ENCODE measurements at places on chromosomes 11 and 22. TPM values are rescaled to one million over a fixed set of nuclear protein-coding genes. Genes with fewer than 3 reads are reported as not detected.

Gene TTLL8
- total RNA-seq, result not detected

DNA sequence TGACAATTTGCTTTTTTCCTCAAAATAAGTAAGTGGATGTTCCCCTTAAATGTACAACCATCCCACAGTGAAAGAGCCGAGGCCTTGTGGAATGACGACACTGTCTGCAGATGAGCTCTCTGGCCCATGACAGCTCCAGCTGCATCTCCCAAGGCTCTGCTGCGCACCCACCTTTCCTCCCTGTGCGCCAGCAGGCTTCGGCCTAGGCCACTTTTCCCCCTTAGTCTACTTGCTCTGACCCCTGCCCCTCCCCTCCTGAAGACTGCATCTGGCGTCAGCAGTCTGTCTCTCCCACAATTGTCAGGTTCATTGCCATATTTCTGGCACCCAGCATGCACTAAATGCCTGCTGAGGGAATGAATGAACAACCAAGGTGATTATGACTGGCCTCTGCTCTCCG, 2.0 kb downstream of the TOP3B start:
- no peak overlapping the region for H3K4me3 ChIP-seq
- no peak overlapping the region for H3K27ac ChIP-seq
- no peaks in the 10 kb centered on the region for H3K27me3 ChIP-seq
- no peaks in the 10 kb centered on the region for H3K36me3 ChIP-seq
- no peak for DNase-seq
- no peaks in the 10 kb centered on the region for H3K4me1 ChIP-seq

DNA sequence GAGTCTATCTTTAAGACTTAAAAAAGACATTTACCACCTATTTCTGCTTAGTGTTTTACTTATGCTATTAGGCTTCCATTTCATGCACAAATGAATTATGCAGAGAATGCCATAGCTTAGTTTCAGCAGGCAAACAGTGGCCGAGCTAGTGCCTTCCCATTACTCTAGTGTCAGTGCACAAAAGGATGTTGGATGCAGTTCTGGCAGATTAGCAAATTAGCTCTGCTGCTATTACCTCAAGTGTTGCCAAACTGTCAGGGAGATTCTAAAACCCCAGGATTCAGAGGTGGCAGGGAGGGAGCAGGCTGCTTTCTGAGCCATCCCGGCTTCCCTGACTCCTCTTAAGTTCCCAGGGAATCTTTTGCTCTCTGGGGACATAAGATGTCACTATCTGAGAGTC, 209.4 kb upstream of the NCAM1 start:
- H3K4me1 ChIP-seq, result no peaks in the 10 kb centered on the region
- no peak overlapping the region for H3K4me3 ChIP-seq
- DNase-seq, result no peak
- peaks cover 58% of the 10 kb centered on the region for H3K27me3 ChIP-seq
- H3K36me3 ChIP-seq, result no peaks in the 10 kb centered on the region

Gene BCO2
- total RNA-seq, result 3.0 TPM

Gene RFPL2
- total RNA-seq, result not detected

Gene KRTAP5-8
- total RNA-seq, result not detected

DNA sequence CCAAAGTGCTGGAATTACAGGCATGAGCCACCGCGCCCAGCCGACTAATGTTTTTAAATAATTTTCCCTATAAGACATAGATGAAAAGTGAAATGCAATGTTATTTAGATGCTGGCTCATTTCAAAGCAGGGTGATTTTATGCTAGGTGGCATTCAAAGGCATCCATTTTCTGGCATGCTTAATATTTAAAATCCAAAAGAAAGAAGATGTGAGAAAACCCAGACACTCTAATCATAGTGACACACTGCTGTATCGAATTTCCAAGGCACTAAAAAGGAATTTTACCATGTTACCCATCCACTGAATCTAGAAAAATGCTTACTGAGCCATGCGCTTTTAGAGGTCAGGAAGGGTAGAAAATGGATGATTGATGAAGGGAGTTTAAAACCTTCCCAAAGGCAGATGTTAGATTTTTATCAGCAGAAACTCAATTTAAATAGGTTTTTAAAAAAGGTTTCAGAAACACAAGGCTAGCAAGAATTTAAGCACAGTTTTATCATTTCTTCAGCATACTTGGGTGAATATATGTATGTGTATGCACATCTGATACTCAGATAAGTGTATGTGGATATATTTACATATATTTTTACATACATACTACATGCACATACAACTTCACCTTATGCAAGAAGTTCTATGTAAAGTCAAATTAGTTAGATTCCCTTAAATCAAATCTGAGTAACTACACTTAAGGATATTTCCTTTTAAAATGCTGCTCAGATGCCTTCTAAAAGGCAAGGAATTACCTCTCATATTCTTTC, 24.1 kb upstream of the CCDC89 start:
- no peaks in the 10 kb centered on the region for H3K36me3 ChIP-seq
- no peak overlapping the region for H3K4me3 ChIP-seq
- H3K4me1 ChIP-seq, result no peaks in the 10 kb centered on the region
- H3K27ac ChIP-seq, result no peak overlapping the region
- no peaks in the 10 kb centered on the region for H3K27me3 ChIP-seq

- peaks cover 95% of the 10 kb centered on the region for H3K27me3 ChIP-seq
- H3K4me3 ChIP-seq, result no peak overlapping the region
- H3K36me3 ChIP-seq, result no peaks in the 10 kb centered on the region
- DNase-seq, result no peak
Measured at GRCh38 chr11:30432178-30432577, 109.3 kb downstream of the ARL14EP start.

DNA sequence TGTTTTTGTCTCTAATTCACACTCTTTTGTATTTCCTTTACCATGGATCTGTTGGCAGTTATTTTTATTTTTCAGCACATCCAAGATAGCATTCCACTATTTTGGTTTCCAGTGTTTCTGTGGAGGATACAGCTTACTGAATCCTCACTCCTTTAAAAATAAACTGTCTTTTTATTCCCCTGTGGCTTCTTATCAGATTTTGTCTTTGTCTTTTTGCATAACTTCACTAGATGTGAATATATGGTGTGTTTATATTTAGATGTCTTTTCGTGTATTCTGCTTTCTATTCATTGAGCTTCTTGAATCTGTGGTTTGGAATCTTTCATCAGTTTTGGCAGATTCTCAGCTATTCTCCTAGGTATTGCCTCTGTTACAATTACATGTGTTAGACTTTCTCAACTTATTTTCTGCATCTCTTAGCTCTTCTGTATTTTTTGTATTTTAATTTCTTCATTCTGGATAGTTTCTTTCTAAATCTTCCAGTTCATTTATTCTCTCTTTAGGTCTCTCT, 7.4 kb upstream of the ATXN10 start:
- H3K36me3 ChIP-seq, result no peaks in the 10 kb centered on the region
- DNase-seq, result no peak

Gene TREH
- total RNA-seq, result not detected

DNA sequence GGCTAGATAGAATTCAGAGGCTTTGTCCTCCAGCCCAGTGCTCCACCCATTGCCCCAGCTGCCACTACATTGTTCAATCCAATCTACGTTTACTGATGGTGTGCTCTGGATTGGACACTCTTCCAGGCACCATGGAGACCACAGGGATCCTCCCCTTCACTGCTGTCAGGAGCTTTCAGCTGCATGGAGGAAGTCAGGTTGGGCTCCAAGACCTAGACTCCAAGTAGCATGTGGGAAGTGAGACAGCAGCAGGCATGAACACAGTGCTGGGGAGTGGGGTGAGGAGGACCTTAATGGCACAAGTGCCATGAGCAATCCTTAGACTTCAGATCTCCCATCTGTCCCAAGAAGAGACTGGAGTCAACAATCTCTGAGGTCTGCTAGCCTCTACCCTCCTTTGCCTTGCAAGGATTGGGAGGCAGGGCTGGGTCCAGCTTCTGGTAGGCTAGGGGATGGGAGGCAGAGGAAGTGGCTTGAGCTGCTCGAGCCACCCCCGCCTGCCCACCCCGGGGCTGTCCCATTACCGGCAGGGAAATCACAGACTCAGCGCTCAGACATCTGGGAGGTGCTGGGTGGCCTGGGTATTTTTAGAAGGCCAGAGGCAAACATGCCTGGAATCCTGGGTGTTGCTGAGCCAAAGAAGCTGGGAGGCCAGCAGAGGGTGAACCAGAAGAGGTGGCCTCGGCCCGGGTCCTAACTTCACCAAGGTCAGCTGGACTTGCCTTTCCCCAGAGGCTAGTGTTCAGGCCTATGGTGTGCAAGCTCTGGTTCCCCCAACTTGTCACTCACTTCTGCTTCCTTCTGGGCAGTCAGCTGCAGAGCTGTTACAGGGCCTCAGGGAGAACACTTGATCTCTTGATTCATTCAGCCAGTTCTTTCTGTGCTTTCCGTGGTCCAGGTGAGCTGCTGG, 15.2 kb upstream of the FCHSD2 start:
- DNase-seq, result peak; percentile 72
- no peaks in the 10 kb centered on the region for H3K36me3 ChIP-seq
- H3K4me3 ChIP-seq, result no peak overlapping the region
- H3K27me3 ChIP-seq, result no peaks in the 10 kb centered on the region
- no peak overlapping the region for H3K27ac ChIP-seq

- H3K4me3 ChIP-seq, result no peak overlapping the region
- H3K27ac ChIP-seq, result 0 out of 2 replicates have a peak overlapping the region, but pooled peaks have one; percentile 1
- H3K36me3 ChIP-seq, result peaks cover 35% of the 10 kb centered on the region
- H3K27me3 ChIP-seq, result no peaks in the 10 kb centered on the region
- DNase-seq, result no peak
- peaks cover 28% of the 10 kb centered on the region for H3K4me1 ChIP-seq
Measured at GRCh38 chr11:122807731-122808477, 30.4 kb upstream of the CRTAM start.

GRCh38 chr11:10486161-10486840, 31.2 kb downstream of the AMPD3 start:
- no peak overlapping the region for H3K27ac ChIP-seq
- H3K27me3 ChIP-seq, result no peaks in the 10 kb centered on the region
- no peak for DNase-seq
- H3K4me3 ChIP-seq, result no peak overlapping the region

DNA sequence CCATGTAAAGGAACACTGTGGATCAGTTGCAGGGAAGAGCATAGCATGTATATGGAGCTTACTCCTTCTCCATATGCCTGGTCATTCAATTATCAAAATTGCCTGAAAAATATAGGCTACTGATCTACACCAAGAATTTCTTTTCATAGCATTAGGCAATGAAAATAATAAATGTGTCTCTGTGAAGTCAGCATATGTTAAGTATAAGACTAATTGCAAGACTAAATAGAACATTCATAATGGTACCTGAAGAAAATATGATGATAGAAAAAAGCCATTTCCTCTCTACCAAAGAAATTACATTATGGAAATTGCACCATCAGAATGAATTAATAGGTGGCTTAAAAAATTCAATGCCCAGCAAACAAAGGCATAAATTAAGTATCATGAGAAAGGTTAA, 584.7 kb downstream of the NELL1 start:
- no peak for DNase-seq
- H3K4me1 ChIP-seq, result no peaks in the 10 kb centered on the region
- H3K4me3 ChIP-seq, result no peak overlapping the region
- H3K27me3 ChIP-seq, result no peaks in the 10 kb centered on the region

- H3K36me3 ChIP-seq, result no peaks in the 10 kb centered on the region
- H3K27me3 ChIP-seq, result no peaks in the 10 kb centered on the region
- H3K4me1 ChIP-seq, result peaks cover 5% of the 10 kb centered on the region
- no peak overlapping the region for H3K27ac ChIP-seq
Measured at GRCh38 chr11:416757-417621, 2.2 kb upstream of the SIGIRR start.

DNA sequence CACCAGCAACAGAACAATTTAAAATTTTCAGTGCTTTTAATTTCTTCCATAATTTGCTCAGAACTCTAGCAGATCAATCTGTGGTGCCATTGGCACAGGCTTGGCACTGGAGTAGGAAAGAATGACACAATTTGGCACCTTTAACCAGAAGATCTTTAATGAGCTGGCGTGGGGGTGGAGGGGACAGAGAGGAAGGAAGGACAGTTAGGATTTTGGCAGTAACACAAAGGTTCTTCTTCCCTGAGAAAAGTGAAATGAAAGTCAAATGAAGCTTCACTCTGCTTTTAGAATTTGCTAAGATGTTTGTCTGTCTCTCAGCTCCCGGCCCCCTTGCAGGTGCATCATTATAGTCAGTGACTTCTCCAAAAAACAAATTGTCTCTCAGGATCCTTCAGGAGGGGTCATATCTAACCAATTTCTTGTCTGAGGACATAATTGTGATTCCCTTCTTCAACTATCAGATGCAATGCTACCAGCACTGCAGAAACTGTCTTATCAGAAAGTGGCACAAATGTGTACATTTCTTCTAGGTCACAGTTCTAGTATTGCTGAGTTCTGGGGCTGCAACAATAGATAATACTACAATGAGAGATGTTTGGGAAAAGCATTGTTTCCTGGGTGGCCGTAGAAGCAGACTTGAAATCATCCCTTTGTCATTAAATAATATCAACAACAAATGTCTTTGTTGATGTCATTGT, 66.8 kb downstream of the CSTPP1 start:
- H3K27me3 ChIP-seq, result no peaks in the 10 kb centered on the region
- DNase-seq, result no peak
- H3K4me3 ChIP-seq, result no peak overlapping the region
- no peak overlapping the region for H3K27ac ChIP-seq
- H3K36me3 ChIP-seq, result 0 out of 2 replicates have a peak, but pooled peaks cover under 1% of the 10 kb centered on the region

- DNase-seq, result no peak
- no peaks in the 10 kb centered on the region for H3K4me1 ChIP-seq
- H3K4me3 ChIP-seq, result no peak overlapping the region
- no peaks in the 10 kb centered on the region for H3K27me3 ChIP-seq
- no peak overlapping the region for H3K27ac ChIP-seq
Measured at GRCh38 chr11:125960771-125961170, 14.9 kb downstream of the VSIG10L2 start.

Gene GRM5
- not detected for total RNA-seq

DNA sequence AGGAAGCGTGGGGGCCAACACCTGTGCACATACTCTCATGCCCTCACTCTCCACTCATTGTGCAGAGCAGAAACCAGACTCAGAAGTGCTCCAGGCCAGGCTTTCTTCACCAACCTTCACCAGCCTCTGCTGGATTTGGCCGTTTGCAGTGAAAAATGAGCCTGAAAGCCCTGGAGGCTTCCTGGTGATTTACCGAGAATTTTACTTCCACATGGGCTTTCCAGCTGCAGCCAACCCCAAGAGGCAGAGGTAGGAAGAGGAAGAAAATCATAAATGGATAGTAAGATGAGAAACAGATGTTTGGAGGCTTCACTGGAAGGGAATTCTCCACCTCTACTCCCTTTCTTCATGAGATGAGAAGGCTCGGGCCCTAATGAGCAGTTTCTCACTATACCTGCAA, 155.4 kb downstream of the ETS1 start:
- H3K36me3 ChIP-seq, result no peaks in the 10 kb centered on the region
- no peaks in the 10 kb centered on the region for H3K4me1 ChIP-seq
- no peak overlapping the region for H3K4me3 ChIP-seq
- H3K27ac ChIP-seq, result no peak overlapping the region
- no peak for DNase-seq
- H3K27me3 ChIP-seq, result no peaks in the 10 kb centered on the region

Gene OSM
- not detected for total RNA-seq

Gene CASP1
- 4.7 TPM for total RNA-seq

DNA sequence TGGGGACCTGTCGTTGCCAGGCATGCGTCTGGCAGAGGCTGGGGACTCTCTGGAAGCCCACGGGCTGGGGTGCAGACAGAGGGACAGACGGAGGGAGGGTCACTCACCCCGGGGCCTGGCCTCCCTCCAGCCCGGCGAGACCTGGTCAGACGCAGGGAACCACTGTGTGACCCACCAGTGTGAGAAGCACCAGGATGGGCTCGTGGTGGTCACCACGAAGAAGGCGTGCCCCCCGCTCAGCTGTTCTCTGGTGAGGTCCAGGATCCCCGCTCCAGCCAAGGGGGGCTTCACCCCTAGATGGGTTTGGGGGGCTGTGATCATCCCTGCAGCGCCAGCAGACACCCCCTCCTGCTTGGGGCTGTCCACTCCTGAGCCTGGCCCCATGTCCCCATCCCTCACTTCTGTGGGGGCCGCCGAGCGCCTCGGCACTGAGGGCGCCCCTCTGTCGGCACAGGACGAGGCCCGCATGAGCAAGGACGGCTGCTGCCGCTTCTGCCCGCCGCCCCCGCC, 23.6 kb upstream of the MUC5B start:
- H3K4me3 ChIP-seq, result peak overlapping the region; percentile 43
- H3K36me3 ChIP-seq, result no peaks in the 10 kb centered on the region
- H3K4me1 ChIP-seq, result peaks cover 29% of the 10 kb centered on the region
- DNase-seq, result no peak

Data from PC-9 (cell line).